SK-N-SH treated with all-trans-retinoic acid at 6 μM for 48 hours (cell line): ENCODE measurements at places on chromosomes 1 and 21.

GRCh38 chr21:43191971-43192370 is 23.2 kb downstream of the CRYAA start:
- no peak for ATAC-seq

- ATAC-seq: peak; percentile 95
These were observed 9.0 kb downstream of the NPPA start for GRCh38 chr1:11838349-11839272.

GRCh38 chr21:46151989-46152926 is 3.1 kb downstream of the FTCD start:
- ATAC-seq: no peak

- ATAC-seq: no peak
These were observed 109.1 kb downstream of the GRIK3 start for GRCh38 chr1:36925251-36925650.

DNA sequence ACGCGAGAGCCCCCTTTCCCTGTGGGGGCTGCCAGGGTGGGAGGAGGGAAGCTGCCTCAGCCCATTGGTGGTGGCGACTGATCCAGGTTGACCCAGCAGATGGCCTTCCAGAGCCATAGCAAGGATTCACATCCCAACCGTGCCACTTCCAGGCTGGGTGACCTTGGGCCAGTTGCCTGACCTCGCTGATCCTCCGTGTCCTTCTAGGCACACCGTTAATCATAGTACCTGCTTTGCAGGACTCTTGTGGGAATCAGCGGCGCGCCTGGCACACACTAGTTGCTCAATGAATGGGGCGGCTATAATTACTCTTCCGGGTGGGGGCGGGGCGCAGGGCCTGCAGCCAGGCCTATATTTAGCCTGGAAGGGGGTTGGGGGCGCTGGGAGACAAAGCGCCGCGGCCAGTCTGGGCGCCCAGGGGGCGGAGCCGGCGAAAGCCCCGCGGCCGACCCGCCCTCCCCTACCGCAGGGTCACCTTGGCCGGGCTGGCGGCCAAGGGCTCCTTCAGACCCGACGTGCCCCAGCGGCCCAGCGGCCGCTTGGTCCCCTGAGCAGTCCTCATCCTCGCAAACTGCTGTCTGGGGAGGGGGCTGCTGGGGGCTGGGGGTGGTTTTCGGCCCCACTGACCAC is 5.1 kb downstream of the HSPB7 start:
- ATAC-seq: no peak

DNA sequence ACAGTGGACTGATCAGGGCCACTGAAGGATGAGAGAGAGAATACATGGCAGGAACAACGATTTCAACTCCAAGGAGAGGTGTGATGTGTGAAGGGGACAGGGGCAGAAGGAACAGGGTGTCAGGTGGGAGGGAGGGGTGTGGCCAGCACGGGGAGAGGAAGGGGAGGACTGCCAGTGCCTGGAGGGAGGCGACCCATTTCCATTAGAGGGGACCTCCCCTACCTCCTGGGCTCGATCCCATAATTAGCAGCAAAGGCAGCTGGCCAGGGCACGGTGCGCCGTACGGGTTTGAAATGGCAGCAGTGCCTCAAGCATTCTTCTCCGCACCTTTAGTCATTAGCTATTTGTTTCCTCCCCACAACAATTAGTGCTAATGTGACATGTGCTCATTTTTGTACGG is 22.7 kb downstream of the CRYAA start:
- no peak for ATAC-seq

- ATAC-seq: no peak
These were observed 37.8 kb upstream of the COL11A1 start for GRCh38 chr1:103146166-103146565.

- ATAC-seq: no peak
These were observed 7.7 kb downstream of the LGR6 start for GRCh38 chr1:202201266-202201665.

- no peak for ATAC-seq
These were observed 1194.6 kb downstream of the NCAM2 start for GRCh38 chr21:22192766-22193165.

GRCh38 chr1:60394436-60394835 is 320.9 kb upstream of the C1orf87 start:
- ATAC-seq: no peak

DNA sequence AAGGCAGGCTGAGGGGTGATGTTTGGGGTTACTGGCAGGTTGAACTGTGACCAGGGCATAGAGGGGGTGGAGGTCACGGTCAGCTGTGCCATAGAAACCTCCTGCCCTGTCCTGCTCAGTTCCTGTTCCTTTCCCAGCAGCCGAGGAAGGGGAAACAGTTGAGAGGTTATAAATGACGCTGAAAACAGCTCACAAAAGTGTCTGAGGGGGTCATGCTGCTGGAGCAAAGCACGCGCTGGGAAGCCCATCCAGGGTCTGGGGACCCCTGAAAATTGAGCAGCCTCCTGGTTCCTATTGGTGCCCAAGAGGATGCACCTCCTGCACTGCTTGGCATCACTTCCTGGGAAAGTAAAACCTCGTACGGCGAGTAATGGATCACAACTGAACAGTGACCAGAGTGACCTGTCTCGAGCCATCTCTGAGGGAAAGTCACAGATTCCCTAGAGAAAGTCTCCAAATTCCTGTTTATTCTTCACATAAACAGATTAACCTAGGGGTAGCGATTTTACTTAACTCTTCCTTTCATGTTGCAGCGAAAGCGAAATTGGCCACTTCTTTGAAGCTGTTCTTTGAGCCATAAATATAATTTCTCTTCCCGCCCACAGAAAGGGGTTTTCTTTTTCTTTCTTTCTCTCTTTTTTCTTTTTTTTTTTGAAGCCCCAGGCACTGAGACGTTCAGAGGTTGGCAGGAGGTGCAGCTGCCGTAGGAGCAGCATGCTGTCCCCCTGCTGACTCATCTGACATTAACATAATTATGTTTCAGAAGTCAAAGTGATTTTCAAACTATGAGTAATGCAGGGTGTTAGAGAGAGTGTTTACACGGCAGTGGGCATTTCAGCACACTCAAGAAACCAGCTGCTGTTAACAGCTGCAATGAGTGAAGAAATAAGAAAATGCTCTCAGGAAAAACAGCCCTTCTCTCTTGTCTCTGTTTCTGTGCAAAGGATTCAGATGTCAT is 41.8 kb upstream of the ATF3 start:
- peak; percentile 93 for ATAC-seq

- no peak for ATAC-seq
These were observed 22.2 kb upstream of the KCNJ15 start for GRCh38 chr21:38234395-38235142.

- ATAC-seq: no peak
These were observed 75.1 kb upstream of the GNG4 start for GRCh38 chr1:235724730-235725129.

GRCh38 chr1:23449958-23450357 is 25.4 kb upstream of the TCEA3 start:
- no peak for ATAC-seq

GRCh38 chr1:37438869-37439343 is 35.5 kb upstream of the ZC3H12A start:
- no peak for ATAC-seq

GRCh38 chr1:236997361-236997760 is 6.9 kb downstream of the MT1HL1 start:
- ATAC-seq: no peak

DNA sequence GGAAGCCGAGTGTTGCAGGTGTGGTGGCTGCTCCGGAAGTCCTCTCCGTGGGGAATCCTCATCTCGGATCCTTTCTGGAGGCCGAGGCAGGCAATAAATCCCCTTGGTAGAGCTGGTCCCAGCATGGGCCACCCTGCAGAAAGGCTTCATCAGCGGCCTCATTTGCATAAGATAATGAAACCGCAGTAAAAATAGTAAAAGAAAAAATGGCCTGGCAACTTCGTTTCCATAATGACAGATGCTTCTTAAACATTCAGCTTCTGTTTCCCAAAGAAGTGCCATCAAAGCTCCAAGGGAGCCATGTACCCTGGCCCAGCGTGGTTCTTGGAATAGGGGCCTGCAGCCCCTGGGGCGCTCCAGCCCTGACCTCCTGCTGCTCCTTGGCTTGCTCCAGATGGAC is 244.1 kb downstream of the GRIK3 start:
- no peak for ATAC-seq

- ATAC-seq: no peak
These were observed 69.7 kb upstream of the SPAG17 start for GRCh38 chr1:118254491-118255425.

- ATAC-seq: no peak
These were observed 1.4 kb downstream of the SPAG17 start for GRCh38 chr1:118183586-118183985.

- no peak for ATAC-seq
These were observed 11.8 kb upstream of the RHBDL2 start for GRCh38 chr1:38953433-38953860.

GRCh38 chr1:40130892-40131291 is 30.3 kb upstream of the RLF start:
- no peak for ATAC-seq

DNA sequence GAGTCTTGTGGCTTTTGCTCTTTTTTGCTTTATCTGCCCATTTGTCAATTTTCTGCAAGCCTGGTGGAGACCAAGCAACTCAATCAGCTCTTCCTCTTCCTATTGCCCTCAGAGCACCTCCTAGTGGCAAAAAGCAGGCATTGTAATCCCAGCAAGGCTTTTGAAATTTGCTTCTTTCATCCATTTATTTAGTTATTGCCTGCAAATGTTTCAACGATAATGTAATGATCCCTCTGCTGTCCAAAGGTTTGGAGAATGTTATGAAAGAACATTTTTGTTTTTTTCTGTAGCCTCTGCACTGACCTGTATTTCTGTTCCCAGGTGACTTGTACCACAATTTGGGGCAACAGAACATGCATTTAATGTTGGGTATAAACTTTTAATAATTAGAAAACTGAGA is 127.8 kb downstream of the GABPA start:
- ATAC-seq: peak; percentile 44; the same call in 1 of the 3 replicates

GRCh38 chr1:211133393-211133835 is 534 bp downstream of the KCNH1 start:
- peak; percentile 48 for ATAC-seq
